ENCODE measurements at places on chromosomes 1 and 21.

DNA sequence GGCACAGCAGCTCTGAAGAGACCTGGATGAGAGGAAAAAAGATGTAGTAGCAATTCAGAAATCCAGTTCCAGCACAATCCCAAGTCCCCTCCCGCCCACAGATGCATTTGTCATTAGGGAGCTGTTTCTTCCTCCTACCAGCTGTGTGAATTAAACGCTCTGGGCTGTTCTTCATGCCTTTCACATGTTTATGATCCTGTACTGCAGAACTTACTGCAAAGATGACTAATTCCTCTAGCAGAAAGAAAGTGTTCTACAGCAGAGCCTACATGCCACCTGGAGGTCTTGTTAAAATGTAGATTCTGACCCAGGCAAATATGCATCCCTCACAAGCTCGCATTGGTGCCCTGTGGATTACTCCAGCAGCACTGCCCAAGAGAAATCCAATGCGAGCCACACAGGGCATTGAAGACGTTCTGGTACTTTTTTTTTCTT, 6.5 kb downstream of the ENO1 start:
- H3K27ac ChIP-seq, result no peak overlapping the region
- H3K27me3 ChIP-seq, result no peaks in the 10 kb centered on the region
- no peak for DNase-seq
- H3K4me3 ChIP-seq, result no peak overlapping the region
- peaks cover 60% of the 10 kb centered on the region for H3K36me3 ChIP-seq

DNA sequence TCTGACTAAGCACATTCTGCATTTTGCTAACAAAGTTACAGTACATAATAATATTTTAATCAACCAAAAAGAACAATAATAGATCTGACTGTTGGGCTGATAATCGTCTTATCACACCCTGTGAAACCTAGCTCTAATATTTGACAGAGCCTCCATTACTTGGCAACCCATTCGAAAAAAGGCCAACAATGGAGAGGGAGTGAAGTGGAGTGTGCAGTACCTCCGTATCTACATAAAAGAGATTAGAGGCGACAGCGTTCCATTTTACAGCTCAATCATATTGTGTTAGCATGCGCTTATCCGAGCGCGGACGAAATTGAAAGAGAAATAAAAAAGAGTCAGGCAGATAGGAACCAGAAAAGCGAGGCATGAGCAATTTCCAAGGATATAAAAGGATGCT, 137.3 kb upstream of the USH2A start:
- no peak overlapping the region for H3K27ac ChIP-seq
- DNase-seq, result no peak
- no peak overlapping the region for H3K4me3 ChIP-seq
- H3K27me3 ChIP-seq, result no peaks in the 10 kb centered on the region
- no peaks in the 10 kb centered on the region for H3K4me1 ChIP-seq
- no peaks in the 10 kb centered on the region for H3K36me3 ChIP-seq

GRCh38 chr1:6466023-6466422, at the start of gene TNFRSF25:
Gene TNFRSF25, minus strand, starts transcription at chr1:6466173. Its CDS starts 66 bp downstream, at chr1:6466107.
- no peak for DNase-seq
- peak within 1 kb of the TSS; percentile 21 for H3K4me3 ChIP-seq
- H3K4me1 ChIP-seq, result peaks cover 6% of the 10 kb centered on the region
- H3K27me3 ChIP-seq, result peaks cover 14% of the 10 kb centered on the region
- H3K36me3 ChIP-seq, result peaks cover 61% of the 10 kb centered on the region

DNA sequence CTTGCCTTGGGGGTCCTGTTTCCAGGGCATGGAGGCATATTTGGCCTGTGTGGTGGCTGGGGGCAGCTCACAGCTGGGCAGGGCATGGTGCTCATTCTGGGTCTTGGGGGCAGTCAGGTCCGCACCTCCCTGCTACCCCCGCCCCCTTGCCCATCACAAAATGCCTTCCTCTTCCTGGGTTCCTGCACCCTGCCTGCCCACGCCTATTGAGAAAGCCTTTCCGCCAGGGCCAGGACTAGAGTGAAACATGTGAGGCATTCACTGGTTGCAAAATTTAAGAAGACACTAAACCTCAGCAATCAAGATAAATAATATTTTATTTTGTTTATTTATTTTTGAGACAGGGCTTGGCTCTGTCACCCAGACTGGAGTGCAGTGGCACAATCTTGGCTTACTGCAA, 19.7 kb downstream of the PTAFR start:
- no peaks in the 10 kb centered on the region for H3K36me3 ChIP-seq
- no peaks in the 10 kb centered on the region for H3K27me3 ChIP-seq
- DNase-seq, result peak; percentile 63
- H3K4me1 ChIP-seq, result peaks cover 10% of the 10 kb centered on the region

- no peak for DNase-seq
- H3K27me3 ChIP-seq, result no peaks in the 10 kb centered on the region
- H3K36me3 ChIP-seq, result peaks cover 47% of the 10 kb centered on the region
Observed at GRCh38 chr1:54248966-54249365, 49.0 kb downstream of the MRPL37 start.

- H3K4me1 ChIP-seq, result peaks cover 19% of the 10 kb centered on the region
- H3K27ac ChIP-seq, result no peak overlapping the region
- no peak overlapping the region for H3K4me3 ChIP-seq
- peak; percentile 51 for DNase-seq
- H3K27me3 ChIP-seq, result no peaks in the 10 kb centered on the region
Observed at GRCh38 chr21:46194374-46195334, 10.4 kb upstream of the SPATC1L start.

DNA sequence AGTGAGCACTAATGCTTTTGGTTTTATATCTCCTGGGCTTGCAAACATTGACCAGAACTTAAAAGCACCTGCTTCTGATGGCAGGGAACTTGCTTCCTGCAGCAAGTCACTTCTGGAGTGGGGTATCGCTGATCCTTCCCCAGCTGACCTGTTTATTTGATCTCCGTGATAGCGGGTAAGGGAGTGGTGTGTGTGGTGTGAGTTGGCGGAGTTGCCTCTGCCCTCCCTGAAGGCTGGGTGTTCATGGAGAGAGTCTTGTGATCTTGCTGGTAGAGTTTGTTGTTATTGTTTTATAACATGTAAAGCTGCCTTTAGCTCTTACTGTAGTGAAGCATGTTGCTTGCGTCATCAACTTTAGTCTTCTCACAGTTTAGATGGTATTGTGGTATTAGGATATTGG, 3.9 kb downstream of the MFN2 start:
- H3K36me3 ChIP-seq, result peaks cover 39% of the 10 kb centered on the region
- peaks cover 58% of the 10 kb centered on the region for H3K4me1 ChIP-seq
- no peaks in the 10 kb centered on the region for H3K27me3 ChIP-seq

DNA sequence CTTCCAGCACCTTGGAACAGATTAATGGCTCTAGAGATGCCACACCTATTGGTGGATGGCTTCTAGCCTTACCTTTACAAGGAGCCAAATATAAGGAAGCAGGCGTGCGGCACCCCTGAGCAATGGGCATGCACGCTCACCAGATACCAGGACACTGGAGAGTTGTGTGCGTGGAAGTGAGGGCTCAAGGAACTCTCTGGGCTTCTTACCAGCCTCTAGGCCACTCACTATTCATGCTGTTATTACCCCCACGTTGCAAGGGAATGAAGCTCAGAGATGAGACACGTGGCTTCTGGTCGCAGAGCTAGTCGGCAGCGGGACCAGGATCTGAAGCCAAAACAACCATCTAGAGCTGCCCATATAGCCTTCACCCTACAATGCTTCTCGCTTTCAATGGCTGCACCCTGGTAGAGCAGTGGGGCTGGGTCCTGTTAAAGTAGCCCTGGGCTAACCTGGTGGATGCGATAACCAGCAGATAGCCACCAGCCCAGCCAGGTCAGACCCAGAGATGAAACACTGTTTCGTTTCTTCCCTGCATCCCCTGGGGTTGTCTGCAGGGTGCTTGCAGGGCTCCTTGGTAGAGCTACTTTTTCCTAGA, 396.4 kb upstream of the VAMP3 start:
- H3K4me3 ChIP-seq, result no peak overlapping the region
- peaks cover 16% of the 10 kb centered on the region for H3K27me3 ChIP-seq
- peaks cover 2% of the 10 kb centered on the region for H3K4me1 ChIP-seq
- H3K36me3 ChIP-seq, result no peaks in the 10 kb centered on the region
- no peak overlapping the region for H3K27ac ChIP-seq
- no peak for DNase-seq

DNA sequence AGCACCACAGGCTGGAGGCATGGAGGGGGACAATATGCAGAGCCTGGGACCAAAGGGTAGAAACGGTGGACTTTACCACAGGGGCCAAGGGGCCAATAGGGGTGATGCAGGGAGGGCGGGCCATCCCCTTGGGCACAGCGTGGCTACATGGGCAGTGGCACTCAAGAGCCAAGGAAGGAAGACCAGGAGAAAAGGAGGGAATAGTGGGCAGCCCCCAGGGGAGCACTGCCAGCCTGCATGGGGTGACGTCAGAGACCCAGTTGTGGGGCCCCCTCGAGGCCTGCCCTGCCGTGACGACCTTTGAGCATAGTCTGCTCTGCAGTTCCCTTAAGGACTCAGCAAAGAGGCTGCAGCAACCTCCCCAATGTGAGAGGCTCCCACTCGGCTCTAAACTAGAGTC, 95.5 kb upstream of the TMPRSS2 start:
- DNase-seq, result peak; percentile 48
- peaks cover 25% of the 10 kb centered on the region for H3K4me1 ChIP-seq
- H3K27ac ChIP-seq, result no peak overlapping the region
- H3K36me3 ChIP-seq, result no peaks in the 10 kb centered on the region
- H3K27me3 ChIP-seq, result peaks cover 7% of the 10 kb centered on the region
- H3K4me3 ChIP-seq, result no peak overlapping the region

- H3K27ac ChIP-seq, result no peak within 1 kb of the TSS
- no peak within 1 kb of the TSS for H3K4me3 ChIP-seq
- DNase-seq, result no peak
Observed at GRCh38 chr1:247824023-247824422, at the start of gene OR14A16. Gene OR14A16, minus strand, starts transcription at chr1:247824119. Its CDS starts 8,390 bp downstream, at chr1:247815729.

- no peaks in the 10 kb centered on the region for H3K27me3 ChIP-seq
- H3K27ac ChIP-seq, result no peak overlapping the region
- H3K4me3 ChIP-seq, result no peak overlapping the region
- no peaks in the 10 kb centered on the region for H3K36me3 ChIP-seq
- H3K4me1 ChIP-seq, result peaks cover 16% of the 10 kb centered on the region
- DNase-seq, result no peak
Observed at GRCh38 chr1:84370831-84371394, 27.4 kb upstream of the DNASE2B start.

- H3K4me3 ChIP-seq, result no peak overlapping the region
- no peak for DNase-seq
- no peak overlapping the region for H3K27ac ChIP-seq
- no peaks in the 10 kb centered on the region for H3K4me1 ChIP-seq
Observed at GRCh38 chr1:20174937-20175666, 10.8 kb upstream of the UBXN10 start.

GRCh38 chr21:43864313-43864961, 586 bp upstream of the AGPAT3 start:
- no peak for DNase-seq
- H3K27ac ChIP-seq, result peak overlapping the region; percentile 96
- H3K4me1 ChIP-seq, result peaks cover 40% of the 10 kb centered on the region
- H3K27me3 ChIP-seq, result no peaks in the 10 kb centered on the region
- no peaks in the 10 kb centered on the region for H3K36me3 ChIP-seq

DNA sequence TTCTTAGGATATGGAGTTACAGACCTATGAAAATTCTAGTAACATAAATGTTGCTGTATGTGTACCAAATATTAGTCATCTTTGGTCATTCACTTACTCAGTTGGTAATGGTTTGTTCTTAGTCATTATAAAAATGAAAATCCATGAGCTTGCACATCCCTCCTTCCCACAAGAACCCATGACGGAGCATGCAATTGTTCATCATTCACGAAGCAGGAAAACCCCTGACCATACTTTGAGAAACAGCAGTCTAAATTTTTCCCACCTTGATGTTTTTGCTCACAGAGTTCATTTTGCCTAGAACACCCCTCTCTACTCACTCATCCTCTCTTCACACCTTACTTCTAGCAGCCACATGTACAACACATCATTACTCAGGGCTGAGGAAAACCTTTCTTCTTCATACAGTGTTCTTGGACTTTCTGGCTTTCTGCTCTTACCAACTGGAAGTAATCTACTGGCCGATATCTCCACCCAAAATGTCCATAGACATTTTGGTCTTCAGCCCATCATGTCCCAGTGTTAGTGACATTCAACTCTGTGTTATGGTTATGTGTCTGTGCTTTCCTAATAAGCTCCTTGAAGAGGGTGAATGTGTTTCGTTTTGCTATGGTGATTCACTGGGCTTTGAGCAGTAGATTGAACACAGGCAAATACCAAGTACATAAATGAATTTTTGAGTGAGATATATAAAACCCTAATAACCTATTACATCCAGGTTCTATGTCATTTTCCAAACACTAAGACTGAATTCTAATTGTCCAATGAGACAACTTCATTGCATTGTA, 189.9 kb downstream of the ZC3H11B start:
- no peaks in the 10 kb centered on the region for H3K27me3 ChIP-seq
- no peak overlapping the region for H3K27ac ChIP-seq
- H3K4me3 ChIP-seq, result no peak overlapping the region
- H3K36me3 ChIP-seq, result no peaks in the 10 kb centered on the region

DNA sequence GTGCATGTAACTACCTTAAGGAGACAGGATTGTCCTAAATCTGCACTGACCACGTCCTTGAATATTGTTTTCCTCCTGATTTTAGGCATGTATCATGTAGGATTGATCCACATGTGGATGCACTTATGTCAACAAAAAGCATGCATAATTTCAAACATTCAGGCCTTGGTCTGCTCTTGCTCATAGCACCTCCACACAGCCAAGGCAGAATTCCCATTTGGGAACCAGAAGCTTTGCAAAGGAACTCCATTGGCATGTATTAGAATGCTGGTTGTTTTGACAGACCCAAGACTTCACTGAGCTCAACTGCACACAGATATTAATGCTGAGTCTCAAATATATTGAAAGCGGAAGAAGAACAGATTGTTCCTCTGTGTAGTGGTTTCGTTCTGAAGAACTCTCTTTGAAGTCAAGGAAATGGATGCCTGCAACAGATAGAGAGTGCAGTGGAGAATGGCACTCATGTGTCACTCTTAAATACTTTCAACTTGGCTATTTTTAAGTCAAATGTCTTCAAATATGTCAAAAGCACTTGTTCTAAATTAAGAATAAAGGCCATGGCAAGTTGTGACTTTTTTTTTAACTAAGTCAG, 387.6 kb downstream of the LTN1 start:
- H3K27me3 ChIP-seq, result no peaks in the 10 kb centered on the region
- H3K27ac ChIP-seq, result no peak overlapping the region
- no peaks in the 10 kb centered on the region for H3K4me1 ChIP-seq
- DNase-seq, result no peak
- no peaks in the 10 kb centered on the region for H3K36me3 ChIP-seq

DNA sequence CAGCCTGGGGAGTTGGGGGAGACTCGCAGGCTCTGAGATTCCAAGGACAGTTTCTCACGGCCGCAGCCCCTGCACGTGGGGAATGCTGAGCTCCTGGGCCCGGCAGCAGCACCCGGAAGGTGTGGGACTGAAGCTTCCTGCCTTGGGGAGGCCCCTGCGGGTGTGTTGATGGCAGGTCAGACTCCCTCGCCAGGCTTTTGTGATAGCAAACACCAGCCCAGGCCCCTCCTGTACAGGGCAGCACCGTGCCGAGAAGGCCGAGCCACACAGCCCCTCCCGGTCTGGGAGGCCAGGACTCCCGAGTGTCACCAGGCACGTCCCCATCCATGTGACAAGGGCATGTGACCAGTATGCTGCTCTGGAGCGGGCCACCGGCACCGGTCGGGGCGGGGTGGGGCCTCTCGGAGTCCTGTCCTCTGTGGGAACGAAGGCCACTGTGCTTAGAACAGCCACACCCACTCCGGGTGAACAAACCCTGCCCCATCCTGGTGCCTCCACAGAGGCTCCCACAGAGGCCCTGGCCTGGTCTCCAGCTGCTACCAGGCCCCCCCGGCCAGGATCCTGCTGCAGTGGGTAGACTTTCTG, 31.1 kb upstream of the ARHGEF16 start:
- no peak for DNase-seq
- peaks cover 45% of the 10 kb centered on the region for H3K27me3 ChIP-seq
- H3K27ac ChIP-seq, result peak overlapping the region; percentile 26
- H3K36me3 ChIP-seq, result no peaks in the 10 kb centered on the region
- peaks cover 22% of the 10 kb centered on the region for H3K4me1 ChIP-seq
